ENCODE measurements at places on chromosomes 3 and 15.

GRCh38 chr3:9727743-9728142, 3.8 kb upstream of the BRPF1 start:
- DNase-seq, result no peak

GRCh38 chr3:156918746-156919145, 92.6 kb downstream of the LEKR1 start:
- no peak for DNase-seq

DNA sequence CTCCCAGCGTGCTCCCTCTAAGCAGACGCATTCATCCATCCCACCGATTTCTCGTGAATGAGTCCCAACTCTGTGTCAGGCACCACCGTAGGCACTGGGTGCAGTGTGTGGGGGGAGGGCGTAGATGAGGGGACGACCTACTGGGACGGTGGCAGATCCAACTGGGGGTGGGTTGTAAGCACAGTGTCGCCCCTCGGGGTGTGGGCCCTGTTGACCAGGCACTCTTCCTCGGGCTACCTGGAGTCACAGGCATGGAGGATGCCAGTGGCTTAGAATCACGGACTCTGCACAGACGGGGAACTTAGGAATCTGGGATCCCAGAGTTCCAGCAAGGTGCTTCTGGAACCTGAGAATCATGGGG, 66.2 kb downstream of the SLC6A6 start:
- DNase-seq, result no peak

- no peak for DNase-seq
Measured at GRCh38 chr3:5165698-5166097, 21.8 kb upstream of the EDEM1 start.

DNA sequence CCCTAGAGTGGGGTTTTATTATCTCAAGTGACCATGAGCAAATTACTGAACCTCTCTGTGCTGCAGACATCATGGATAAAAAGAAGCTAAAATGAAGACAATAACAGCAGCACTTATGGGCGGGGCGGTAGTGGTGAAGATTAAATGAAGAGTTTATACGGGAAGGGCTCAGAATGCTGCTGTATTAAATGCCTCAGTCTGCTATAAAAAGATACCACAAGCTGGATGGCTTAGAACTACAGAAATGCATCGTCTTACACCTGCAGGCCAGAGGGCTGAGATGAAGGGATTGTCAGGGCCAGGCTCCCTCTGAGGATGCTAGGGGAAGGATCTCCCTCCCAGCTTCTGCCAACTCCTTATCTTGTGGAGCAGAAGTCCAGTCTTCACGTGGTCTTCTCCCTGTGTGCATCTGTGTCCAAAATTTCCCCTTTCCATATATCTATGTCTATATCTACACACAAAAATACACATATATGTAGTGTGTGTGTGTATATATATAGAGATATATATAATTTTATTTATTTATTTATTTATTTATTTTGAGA, 2.9 kb downstream of the ALG1L2 start:
- no peak for DNase-seq

DNA sequence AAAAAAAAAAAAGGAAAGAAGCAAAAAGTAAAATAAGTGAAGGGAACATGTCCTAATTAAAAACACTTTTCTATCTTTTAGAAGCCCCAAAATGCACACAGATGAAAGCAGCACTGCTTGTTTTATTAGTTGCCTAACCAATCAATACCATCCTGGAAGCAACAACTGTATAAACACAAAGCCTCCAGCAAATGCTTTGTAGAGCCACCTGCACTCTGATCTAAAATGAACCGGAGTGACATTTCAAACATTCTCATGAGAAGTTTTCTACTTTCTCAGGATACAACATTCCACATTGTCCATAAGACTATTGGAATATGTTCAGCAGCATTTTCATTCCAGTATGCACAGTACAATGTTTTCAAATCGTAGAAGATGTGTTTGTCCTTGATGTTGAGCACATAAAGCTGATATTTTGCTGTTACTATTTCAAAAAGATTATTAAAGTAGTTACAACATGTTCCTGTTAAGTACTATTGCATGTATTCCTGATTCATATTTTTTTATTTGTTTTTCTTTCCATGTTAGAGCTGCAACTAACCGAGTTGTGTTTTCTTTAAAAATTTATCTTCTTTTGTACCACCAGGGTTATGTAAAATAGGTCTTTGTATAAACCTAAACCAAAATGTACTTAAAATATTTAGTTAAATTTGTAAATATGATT, 50.3 kb upstream of the PLSCR5 start:
- DNase-seq, result no peak

DNA sequence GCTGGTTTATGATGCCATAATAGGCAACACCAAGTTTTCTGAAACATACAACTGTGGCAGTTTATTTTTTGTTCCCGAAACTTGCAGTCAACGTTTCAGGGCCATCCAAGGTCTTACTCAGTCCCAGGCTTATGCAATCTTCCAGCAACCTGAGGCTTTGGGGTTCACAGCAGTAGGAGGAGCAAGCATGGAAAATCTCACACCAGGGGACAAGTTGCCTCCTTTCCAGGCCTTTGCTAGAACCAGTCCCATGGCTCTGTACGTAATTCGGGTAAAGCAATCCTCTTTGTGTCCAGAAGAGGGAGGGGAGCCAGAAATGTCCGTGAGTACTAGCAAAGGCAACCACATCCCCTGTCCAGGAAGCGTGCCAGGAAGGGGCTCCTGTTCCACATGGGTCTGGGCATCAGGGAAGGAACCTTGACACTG, 4.7 kb upstream of the FAM240A start:
- no peak for DNase-seq

DNA sequence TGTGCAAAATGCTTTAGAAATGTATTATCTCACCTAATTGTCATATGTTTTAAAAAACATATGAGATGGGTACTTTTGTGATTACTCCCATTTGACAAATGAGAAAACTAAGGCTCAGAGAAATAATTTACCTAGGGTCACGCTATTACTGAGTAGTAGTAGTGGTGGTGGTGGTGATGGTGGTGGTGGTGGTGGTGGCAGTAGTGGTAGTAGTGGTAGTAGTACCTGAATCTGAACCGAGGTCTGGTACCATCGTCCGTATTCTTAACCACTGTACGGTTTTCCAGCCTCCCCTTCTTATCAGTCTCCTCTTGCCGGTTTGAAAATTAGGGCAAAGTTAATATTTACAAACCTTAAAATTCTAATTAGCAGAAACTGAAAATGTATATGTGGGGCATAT, 102.4 kb downstream of the KLHL25 start:
- DNase-seq, result no peak

DNA sequence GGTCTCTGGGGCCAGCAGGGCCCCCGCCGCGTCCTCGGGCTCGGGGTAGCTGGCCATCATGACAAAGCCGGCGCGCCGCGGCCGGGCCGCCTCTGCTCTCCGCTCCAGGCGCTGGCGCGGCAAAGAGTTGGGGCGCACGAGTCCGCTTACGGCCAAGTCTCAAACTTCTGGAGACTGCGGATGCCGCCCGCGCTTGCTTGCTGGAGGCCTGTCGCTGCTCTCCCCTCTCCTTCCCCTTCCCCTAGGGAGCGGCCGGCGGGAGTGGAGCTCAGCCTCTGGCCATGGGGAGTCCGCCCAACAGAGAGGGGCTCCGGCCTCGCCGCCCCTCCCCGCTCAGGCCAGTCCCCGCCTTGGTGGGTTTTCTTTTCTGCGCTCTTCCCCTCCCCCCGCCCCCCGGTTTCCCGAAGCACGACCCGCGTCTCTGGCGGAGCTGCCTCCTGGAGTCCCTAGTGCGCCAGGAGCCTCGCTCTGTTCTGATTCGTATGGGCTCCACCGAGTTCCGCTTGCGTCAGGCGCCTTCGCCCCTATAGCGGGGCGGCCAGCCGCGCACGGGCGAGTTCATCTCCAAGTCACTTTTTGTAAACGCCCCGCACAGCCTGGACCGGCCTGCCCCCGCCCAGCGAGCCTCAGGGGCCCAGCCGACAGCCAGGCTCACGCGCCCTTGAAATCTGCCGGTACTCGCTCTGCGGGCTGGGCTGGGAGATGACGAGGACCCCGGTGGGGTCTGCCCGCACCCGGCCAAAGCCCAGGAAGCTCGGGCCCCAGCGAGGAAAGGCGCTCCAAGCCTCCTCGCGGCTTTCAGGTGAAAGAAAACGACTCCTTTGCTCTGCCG, at the start of the genes FOXL2 and FOXL2NB:
TSS of gene FOXL2 (minus strand) at position 475 of the 832 bp plus-strand sequence. CDS start at position 60, 415 bp downstream.
TSS of gene FOXL2NB (plus strand) at position 555 of the 832 bp plus-strand sequence. CDS start at position 703, 148 bp downstream.
- DNase-seq, result no peak

DNA sequence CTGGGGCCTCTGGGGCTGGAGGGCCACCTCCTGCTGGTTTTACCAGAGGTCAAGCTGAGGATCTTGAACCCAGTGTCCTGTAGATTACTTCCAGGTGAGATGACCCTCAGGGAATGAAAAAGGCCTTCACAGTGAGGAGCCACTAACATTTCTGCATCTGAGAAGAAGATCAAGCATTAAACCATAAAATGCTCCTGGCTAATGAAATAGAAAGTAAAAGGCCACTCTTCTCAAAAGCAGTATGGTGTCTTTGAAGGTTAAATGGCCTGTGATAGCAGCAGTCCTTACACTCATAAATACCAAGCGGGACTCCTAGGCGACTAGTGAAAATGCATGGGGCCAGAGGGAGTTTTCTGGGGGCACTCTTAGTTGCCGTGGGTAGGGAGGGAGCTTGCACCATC, 47.0 kb upstream of the RGMA start:
- no peak for DNase-seq

DNA sequence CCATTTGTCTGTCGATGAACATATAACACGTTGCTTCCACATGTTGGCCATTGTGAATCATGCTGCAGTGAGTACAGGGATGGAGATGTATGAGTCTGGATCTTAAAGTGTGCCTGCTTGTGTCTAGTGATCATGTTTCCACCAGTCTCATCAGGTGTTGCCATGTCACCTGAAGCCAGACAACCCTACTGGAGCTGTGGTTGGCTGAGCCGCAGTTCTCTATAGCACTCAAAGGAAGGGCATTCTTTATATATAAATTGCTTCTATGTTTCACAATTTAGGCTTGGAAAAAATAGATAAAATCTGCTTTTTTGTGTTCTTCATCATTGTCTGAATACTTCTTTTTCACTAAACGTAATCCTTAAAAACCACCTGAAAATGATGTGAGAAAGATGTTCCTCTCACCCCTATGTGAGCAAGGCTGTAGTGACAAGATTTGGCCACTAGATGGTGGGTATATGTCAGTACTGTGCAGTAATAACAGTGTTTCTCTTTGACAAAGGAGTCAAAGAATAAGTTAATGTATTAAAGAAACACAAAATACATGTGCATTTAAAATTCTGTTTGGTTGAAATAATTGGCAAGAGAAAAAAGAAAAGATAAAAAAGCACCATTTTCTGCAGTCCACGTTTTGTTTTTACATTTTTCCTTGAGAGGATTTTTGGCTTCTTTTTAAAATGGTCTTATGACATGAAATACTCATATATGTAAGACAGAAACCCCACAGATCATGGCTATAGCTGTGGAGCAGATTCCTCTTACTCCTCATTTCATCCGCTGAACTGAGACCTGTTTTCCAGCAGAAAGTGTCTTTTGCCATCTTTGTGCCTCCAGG, 394.5 kb upstream of the DPPA4 start:
- no peak for DNase-seq

DNA sequence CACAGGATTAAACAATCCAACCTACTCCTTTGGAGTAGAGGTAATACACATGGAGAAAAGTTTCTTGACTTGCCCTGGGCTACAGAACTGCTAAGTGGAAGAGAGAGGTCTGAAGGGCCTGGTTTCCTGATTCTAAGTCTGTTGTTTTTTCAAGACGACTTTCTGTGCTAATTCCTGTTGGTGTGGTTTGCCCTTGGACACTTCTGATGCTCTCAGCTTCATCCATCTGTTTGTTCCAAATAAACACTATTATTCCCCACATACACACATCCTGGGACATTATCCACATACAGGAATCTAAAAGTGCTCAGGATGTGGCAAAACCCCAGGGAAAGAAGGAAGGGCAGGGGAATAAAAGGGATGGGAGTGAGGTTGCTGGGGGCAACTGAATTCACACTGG, 393.5 kb upstream of the TBL1XR1 start:
- DNase-seq, result no peak

- no peak for DNase-seq
Measured at GRCh38 chr3:45253316-45253715, 27.2 kb upstream of the TMEM158 start.

DNA sequence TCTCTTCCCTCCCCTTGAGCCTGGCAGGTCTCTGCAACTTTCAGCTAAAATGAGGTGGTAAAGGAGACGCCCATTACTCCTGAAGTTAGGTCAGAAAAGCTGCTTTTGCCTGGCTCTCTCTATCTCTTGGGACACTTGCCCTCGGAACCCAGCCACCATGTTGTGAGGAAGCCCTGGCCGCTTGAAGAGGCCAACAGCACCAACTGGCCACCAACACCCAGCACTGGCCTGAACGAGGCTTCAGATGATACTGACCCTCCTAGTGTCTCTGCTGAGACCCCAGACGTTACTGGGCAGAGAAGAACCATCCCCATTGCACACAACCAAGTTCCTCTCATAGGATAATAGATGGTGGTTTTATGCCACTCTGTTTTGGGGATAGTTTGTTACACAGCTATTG, 49.5 kb upstream of the PCSK6 start:
- DNase-seq, result no peak

DNA sequence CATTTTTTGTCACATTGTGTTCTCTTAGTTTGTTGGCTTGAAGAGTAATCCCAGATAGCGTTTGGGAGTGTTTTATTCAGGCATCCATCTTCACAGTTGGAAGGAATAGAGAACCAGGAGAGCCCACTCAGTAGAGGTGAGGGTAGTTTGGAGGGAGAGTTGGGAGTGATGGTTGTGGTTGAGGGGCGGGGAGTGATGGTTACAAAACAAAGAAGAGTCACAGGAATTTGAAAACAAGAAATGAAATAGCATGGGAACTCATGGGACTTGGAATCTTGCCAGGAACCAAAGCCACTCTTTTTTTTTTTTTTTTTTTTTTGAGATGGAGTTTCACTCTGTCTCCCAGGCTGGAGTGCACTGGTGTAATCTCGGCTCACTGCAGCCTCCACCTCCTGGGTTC, 36.3 kb downstream of the DUT start:
- DNase-seq, result no peak

GRCh38 chr15:59642351-59642750, 15.0 kb downstream of the GTF2A2 start:
- DNase-seq, result no peak

- DNase-seq, result peak; percentile 66
Measured at GRCh38 chr15:25416693-25417092, 22.1 kb downstream of the UBE3A start.

DNA sequence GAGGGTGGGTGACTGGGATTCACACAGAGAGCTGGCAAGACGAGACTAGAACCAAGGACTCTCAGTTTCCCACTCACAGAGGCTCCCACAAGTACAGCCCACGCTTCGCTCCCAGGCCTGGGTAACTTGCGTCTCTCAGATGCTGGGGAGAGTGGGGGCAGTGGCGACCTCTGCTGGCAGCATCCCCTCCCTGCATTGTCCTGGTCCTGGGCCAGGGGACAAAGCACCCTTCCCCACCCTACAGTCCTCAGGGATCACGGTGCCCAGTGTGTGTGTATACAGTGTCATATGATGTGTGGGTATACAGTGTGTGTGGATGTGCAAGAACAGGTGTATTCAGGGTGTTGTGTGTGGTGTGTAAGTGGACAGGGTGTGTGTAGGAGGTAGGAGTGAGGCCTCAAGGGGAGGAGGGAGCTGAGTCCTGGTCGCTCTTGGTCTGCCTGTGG, 12.8 kb downstream of the VILL start:
- no peak for DNase-seq
